ENCODE measurements at places on chromosomes 5 and 9.

GRCh38 chr5:143755966-143756365 lies 56.0 kb upstream of the HMHB1 start:
- no peak for DNase-seq

- no peak for DNase-seq
Measured at GRCh38 chr5:56288873-56289601, 55.9 kb upstream of the ANKRD55 start.

DNA sequence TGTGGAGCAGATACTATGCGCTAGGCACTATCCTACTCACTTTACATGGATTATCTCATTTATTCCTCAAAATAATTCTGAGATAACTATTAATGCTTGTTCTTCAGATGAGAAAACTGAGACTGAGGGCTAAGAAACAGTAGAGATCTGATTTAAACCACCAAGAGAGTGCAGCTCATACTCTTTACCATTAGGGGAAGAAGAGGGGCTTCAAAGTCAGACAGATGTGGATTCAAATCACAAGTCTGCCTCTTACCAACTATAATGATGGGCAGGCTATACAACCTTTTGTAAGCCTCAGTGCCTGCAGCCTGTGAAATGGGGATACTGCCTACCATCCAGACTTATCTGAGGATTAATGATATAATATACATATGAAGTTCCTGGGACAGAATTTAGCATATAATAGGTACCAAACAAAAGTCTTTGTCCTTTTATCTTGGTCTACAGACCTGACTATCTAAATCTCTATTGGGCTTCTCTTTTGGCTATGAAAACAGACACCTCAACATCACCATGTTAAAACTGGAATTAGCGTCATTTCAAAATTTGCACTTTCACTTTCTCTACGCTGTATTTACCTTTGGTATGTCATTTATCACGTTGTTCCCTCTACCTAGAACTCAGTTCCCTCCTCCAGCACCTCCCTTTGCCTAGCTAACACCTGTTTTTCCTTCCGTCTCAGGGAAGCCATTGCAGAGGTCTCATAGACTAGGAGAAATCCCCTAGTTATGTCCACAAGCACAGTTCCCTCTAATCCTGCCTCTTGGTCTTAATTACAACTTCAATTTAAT lies 13.8 kb upstream of the TMEM267 start:
- DNase-seq = no peak

- no peak for DNase-seq
Measured at GRCh38 chr9:96460470-96460869, 10.5 kb downstream of the HABP4 start.

GRCh38 chr9:120393386-120394057 lies 186.4 kb downstream of the CDK5RAP2 start:
- DNase-seq = no peak

- peak; percentile 86 for DNase-seq
Measured at GRCh38 chr5:176578391-176578808, 29.3 kb downstream of the CDHR2 start.

- DNase-seq = no peak
Measured at GRCh38 chr9:135053133-135053532, 34.3 kb upstream of the OLFM1 start.

GRCh38 chr9:32292611-32293010 lies 91.8 kb upstream of the ACO1 start:
- DNase-seq = no peak

- no peak for DNase-seq
Measured at GRCh38 chr9:7258688-7259396, 501.1 kb downstream of the KDM4C start.

DNA sequence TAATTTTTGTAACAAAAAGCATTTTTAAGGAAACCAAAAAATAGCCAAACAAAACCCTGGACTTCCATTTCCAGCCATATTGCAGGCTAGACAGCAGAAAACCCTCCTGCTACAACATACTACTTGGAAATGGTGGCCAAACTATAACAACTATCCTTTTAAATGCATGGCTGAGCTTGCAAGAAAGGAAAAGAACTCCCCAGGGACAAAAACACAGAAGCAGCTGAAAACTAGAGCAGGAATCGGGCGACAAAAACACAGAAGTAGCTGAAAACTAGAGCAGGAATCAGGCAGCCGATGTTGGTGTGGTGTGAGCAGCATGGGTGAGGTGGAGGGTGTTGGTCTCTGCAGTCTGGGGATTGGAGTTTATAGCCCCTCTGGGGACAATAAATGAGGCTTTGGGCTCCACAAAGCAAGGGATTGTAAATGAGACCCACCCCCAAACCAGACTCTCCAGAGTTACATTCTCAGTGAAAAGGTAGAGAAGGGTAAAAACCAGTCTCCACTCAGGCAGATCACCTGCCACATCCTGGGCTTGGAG lies 95.2 kb downstream of the C9orf50 start:
- no peak for DNase-seq

DNA sequence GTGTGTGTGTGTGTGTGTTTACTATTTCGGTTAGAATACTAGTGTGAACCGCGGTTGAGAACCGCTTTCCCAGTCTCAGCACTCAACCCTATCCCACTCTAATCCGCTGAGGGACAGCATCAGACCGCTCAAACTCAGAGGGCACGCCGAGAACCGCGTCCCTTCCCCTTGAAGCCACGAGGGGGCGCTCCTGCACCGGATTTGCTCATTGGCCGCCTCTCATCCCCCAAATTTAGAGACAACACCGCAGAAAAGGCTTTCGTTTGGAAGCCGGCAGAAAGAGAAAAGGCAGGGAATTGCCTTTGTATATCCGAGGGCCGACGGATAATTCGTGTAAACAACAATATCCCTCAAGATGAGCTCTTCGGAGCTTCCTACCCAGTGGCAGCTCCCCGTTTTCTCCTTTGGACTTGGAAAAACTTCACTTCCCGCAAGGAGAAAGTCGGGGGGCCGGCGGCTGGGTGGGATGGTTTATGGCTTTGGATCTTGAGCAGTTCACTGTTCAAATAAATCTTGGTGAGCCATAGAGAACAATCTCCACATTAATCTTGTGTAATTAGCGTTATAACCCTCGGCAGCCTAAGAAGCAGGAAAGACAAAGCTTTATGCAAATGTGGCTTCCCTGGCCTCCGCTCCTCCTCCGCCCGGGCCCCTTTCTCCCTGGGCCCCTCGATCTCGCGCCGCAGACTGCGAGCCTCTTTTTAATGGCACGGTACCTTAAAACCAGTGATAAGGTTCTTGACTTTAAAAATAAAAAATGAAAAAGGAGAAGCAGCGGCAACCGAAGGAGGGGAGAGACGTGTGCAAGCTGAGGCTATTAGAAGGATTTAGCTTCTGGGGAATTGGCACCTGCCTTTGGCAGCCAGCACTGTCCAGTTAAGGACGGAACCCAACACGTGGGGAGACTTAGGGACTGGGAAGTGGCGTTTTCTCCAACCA lies 296.8 kb downstream of the PARP8 start:
- peak; percentile 75 for DNase-seq

GRCh38 chr5:73722231-73722630 lies 96.2 kb downstream of the ARHGEF28 start:
- no peak for DNase-seq

GRCh38 chr5:158975363-158975762 lies 124.4 kb downstream of the EBF1 start:
- DNase-seq = no peak

GRCh38 chr5:15026011-15026893 lies 154.7 kb upstream of the ANKH start:
- DNase-seq = no peak

DNA sequence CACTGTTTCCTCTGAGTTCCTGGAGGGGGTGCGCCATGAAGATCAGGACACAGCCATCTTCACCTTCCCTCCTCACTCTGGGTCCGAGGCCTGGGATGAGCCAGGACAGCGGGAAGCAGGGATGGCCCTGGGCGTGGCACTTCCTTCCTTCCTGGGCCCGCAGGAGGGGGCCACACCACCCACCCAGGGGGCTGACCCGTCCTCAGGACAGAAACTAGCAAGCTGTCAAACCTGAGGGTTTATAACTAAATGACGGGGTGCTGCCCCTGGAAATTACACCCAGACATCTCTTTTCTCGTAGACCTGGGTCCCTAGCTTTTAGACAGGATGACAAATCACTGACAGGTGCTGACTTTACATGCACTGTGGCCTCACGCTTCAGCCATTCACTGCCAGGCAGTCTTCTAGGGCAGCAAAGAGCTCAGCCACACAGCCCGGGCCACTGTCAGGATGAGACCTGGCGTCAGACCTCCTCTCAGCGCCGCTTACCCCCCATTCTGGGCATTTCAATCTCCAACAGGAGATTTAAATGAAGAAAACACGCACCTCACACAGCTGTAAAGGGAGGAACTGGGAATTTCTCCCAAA lies 8.1 kb downstream of the FCN2 start:
- DNase-seq = no peak

Data from cerebellar cortex (tissue), 1 donor.